ENCODE measurements at places on chromosomes 7 and 10.

GRCh38 chr7:44265728-44266127 is 59.7 kb downstream of the CAMK2B start:
- DNase-seq, result no peak

- DNase-seq, result no peak
Measured at GRCh38 chr7:28785041-28785995, 172.8 kb downstream of the TRIL start.

- no peak for DNase-seq
Measured at GRCh38 chr7:114917211-114917839, 4.6 kb upstream of the MDFIC start.

DNA sequence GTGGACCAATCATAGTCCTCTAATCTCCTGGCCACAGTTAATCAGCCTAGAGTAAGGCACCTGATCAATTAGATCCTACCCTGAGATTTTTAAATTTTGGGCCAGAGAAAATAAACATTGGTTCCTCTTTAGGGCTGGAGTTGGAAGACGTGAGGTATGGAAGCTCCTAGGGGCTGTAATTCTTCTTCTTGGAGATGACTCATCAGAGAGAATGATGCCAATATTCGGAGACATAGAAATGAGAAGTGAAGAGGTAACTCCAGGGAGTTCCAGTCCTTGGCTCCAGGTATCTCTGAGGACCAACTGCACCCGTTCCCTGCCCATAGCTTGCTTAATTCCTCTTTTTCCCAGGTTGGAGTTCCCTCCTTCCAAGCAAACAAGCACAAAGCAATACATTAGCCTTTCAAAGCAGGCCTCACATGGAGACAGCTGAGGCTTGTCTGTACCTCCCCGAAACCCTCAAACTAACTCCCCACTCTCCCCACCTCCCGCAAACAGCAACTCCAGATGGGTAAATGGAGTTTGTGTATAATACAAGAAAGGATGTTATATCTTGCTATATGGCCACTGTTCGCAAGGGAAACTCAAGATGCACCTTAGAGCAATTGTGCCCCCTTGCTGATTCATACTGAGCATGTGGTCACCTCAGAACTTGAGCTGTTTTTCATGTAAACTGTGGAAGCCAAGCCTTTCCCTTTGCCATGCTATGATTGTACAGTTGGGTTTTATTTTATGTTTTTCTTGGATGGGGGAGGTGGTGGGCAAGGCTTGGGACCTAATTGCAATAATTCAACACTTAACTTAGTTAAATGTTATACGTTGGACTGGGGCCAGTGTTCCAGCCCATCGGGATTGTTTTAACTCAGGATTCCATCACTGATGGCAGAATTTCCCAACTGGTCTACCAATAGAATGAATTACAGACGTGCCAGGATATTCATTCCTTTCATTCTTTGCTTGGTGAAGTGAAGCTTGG is 29.3 kb downstream of the PIK3AP1 start:
- peak; percentile 18 for DNase-seq

DNA sequence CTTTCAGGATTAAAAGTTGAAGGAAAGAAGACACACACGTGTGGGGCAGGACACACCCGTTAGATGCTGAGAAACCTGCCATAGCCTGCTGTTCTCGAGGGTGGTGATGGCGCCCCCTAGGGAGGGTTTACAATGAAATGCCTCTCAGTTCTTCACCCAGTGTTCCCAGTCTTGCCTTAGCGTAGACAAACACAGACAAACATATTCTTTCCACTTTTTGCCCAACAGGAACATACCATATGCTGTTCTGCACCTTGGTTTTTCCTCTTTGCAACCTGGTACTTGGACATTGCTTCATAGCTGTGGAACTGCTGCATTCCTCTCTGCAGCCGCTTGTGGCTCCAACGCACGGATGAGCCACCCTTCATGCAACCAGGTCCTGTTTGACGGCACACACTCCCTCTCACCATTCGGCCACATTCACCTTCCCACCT is 23.3 kb upstream of the HSPA12A start:
- DNase-seq, result peak; percentile 55

DNA sequence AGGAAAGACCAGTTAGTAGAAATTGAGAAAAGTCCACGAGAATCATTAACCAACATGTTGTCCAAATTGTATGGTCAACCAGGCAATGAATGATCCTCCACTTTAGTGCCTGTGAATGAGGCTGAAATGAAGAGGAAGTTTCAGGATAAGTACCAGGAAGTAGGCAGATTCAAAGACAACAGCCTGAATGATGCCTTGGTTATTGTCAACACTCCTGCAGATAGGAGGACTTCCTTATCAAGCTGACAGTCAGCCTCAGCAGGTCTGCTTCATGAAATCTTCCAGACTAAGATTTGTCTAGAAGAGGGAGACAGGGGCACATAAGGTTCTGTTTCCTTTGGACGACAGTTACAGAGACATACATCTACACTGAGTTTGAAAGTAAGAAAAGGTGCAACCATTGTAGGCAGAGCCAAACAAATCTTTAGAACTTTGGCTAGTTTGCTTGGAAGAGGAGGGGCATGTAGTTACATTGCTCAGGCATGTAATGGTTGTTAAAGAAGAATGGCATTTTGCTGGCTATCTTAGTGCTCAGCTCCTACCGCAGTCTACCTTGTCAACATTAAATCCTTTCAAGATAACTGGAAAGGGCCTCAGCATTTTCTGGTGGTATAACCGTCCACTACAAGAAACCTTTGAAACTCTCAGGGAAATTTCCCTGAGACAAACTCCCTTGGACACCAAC is 81.4 kb downstream of the ABI1 start:
- DNase-seq, result no peak

DNA sequence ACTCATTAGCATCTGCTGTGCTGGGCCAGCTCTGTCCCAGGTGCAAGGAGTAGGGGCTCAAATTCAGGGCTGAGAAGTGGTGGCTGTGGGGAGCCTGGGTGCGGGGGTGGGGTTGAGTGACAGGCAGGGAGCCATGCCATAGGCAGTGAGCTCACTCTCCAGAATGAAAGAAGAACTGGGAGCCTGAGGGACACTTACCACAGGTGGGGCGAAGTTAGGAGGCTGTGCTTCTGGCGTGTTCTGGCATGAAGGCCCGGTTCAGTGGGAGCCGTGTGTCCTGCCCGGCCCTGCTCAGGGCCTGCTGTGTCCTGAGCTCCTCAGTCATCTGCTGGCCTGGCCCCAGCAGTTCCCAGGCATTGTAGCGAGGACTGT is 62.5 kb downstream of the MKI67 start:
- peak; percentile 36 for DNase-seq

DNA sequence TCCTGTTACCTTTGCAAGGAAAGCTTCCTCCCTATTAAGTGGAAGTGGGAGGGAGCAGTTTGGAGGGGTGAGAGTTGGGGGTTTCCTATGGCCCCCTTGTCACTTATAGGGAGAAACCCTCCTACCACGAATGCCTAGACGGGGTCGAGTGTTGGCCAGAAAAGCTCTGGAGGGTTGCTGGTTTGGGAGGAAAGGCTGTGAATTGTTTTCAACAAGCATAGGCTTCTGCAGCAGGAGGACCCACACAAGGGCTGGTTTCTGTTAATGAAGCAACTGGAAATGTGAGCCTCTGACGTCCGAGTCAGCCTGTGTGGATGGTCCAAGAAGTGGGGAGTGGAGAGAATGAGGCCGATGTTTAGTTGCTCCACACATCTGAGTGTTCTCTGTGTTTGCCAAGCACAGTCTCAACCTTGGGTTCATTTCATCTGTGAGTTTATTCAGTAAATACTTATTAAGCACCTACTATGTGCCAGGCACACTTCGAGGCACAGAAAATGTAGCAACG is 37.3 kb upstream of the LEP start:
- no peak for DNase-seq

GRCh38 chr7:50959991-50960390 is 177.3 kb upstream of the GRB10 start:
- DNase-seq, result no peak

DNA sequence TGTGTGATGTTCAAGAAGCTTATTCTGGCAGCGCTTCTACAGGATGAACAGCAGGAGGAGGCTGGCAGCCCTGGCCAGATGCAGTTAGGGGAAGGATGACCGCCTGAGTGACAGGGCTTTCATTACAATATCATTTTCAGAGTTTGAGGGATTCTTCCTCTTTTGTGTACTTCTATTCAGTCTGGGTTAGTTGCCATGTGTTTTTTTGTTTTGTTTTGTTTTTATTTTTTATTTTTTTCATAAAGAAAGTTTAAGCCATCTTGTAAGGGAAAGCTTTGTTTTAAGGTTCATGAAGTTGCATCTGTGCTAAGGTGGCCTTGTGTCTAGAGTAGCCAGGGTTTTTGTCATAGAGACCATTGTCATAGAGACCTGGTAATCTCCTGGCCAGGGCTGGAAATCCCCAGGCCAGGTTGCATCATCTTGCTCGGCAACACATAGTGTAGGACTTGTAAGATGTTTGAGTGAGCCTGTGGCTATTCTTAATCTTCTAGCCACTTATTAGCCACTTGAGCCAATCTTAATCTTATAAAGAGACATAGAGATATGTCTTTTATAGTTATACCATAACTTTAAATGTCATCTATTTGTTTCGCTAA is 230.5 kb upstream of the TMEM229A start:
- DNase-seq, result peak; percentile 8

- DNase-seq, result no peak
Measured at GRCh38 chr10:24904824-24905223, 47.6 kb downstream of the PRTFDC1 start.

- DNase-seq, result no peak
Measured at GRCh38 chr7:83547526-83547925, 101.4 kb downstream of the SEMA3E start.

- no peak for DNase-seq
Measured at GRCh38 chr7:85479918-85480643, 293.2 kb upstream of the SEMA3D start.

DNA sequence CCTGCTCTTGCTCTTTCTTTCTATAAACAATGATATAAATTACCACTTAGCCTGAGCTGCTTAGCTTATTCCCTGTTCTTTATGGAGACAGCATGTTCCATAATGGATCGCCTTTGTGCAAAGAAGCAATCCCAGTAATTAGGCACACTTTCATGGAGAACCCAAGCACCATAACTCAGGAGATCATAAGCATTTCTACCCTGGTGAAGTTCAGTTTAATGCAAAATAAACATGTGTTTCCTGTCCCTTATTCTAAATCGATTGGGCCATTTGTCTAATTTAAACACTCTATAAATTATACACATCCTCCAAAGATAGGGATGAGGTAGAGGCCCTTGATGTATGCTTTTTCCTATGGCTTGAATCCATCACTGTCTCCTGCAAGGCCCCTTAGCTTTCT is 75.8 kb upstream of the TMEM72 start:
- no peak for DNase-seq

- no peak for DNase-seq
Measured at GRCh38 chr10:3178042-3178441, 5.5 kb upstream of the PITRM1 start.

- DNase-seq, result no peak
Measured at GRCh38 chr7:151449990-151450389, 10.0 kb upstream of the CRYGN start.

GRCh38 chr10:3067859-3068179 is 471 bp downstream of the PFKP start:
- peak; percentile 44 for DNase-seq

DNA sequence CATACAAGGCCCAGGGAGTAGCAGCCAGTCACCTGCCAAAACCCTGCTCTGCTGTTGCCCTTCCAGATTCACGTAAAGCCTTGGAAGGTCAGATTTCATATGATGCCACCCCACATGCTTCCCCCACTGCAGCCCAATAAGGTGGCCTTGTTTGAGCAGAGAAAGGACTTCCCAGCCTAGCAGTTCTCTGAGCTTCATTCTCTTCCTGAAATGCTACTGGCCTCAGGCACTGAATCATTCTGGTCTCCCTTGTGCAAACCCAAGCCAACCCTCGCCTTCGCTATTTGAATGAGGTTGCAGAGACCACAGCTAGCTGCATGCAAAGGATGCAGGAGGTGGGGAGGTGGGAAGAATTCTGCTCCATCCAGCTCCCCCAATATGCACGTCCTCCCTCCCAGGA is 60.3 kb upstream of the PLXNA4 start:
- no peak for DNase-seq

GRCh38 chr7:30321089-30321881 is 36.9 kb downstream of the ZNRF2 start:
- DNase-seq, result no peak

- DNase-seq, result no peak
Measured at GRCh38 chr7:51253157-51253556, 63.5 kb downstream of the COBL start.

GRCh38 chr10:122665946-122666345 is 33.7 kb downstream of the C10orf120 start:
- DNase-seq, result no peak

DNA sequence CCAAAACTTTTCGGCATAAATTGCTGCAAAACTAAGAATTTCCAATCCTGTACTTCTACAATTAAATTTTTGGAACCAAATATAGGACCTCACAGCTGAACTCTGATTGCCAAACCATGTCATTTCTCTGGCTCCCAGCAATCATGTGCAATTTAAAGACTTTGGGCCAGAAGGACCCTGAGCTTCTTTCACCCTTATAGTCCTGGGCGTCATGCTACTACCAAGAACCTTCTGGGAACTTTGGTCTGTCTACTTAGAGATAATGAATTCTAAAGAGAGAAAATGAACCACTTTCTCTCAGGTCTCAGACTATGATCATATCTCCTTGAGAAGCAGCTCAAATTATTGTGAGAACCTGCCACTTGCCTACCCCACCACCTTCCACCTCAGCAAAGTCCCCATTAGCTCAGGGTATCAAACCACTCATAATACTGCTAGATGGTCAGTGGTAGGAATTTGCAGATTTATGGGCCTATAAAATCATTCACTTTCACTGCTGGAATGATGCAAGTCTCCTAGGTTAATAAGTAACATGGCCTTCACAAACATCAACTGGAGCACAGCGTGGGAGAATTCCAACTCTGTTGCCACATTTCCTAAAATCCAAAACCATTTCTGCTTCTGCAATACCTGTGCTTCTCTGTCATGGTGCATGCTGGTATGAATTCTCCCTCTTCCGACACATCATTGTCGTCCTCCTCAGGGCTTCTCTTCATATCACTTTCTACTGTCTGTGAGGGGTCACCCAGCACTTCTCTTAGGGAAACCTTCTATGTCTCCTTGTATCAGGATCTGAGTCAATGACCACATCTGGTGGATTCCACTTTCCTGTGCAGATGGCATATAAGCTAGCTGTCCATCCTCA is 6.6 kb upstream of the WDR91 start:
- DNase-seq, result no peak

DNA sequence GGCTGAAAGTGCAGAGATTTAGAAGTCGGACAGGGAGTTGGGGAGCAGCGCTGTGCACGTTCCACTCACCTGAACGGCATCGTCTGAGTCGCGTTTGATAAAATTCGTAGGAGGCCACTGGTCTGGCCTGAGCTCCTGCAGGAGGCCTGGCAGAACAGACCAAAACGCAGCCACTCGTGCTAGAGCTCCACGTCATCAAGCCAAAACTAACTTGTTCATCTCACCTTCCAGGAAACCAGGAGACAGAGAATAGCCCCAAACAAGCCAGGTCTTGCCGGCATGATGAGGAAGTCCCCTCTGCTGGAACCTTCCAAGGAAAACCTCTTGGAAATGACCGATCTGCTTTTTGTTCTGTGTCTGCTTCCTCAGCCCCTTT is 43.4 kb upstream of the DNAJB6 start:
- DNase-seq, result no peak

DNA sequence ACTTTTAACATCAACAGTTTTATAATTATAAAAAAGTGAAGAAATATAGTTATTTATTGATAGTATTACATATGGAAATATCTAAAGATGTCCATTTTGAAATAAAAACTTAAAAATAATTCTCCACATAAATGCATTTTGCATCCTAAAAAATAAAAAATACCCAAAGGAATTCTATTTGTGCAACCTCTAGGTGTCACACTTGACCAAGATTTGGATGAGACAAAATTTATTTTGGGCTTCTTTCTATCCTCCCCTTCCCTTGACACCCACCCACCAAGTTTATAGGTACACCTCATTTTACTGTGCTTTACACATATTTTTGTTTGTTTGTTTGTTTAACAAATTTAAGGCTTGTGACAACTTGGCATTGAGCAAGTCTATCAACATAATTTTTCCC is 3.3 kb upstream of the THSD7A start:
- no peak for DNase-seq

Data from activated T-cell treated with anti-CD3 and anti-CD28 coated beads, Interleukin-2, amount 50 U/mL, for 72 hours (primary cell).